Activated naive CD4-positive, alpha-beta T cell (primary cell): ENCODE measurements at places on chromosomes 6 and 20.

DNA sequence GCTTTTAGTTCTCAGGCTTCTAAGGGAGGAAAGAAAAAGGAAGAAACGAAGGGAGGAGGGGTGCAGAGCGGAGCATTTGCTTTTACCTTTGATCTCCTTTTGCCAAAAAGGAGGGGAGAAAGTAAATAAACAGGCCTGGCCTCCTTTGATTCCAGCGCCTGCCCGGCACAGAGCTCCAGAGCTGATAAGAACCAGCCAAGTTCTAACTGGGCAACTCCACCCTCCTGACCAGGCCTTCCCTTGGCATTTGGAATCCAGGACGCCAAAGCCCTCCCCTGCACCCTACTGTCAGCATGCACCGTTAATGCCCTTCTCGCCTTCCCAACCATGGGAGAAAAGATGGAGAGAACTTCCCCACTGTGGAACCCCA, 120.8 kb upstream of the PTPN1 start:
- DNase-seq, result no peak

DNA sequence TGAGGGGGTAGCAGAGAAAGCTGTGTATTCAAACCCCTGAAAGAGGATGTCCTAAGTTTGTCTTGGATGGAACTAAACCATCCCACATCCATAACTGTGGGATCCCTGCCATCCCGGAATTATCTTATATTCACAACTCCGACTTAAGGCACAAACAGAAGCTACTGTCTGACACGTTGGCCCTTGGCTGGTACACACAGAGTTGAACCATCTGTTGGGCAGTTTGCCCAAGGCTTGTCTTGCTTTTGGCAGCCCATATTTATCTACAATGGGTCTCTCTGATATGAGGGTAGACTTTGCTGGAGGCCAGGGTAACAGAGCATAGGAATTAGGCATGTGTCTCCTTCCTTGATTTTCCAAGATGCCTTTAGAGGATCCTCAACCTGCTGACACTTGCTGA, 116.6 kb upstream of the PROKR2 start:
- no peak for DNase-seq

DNA sequence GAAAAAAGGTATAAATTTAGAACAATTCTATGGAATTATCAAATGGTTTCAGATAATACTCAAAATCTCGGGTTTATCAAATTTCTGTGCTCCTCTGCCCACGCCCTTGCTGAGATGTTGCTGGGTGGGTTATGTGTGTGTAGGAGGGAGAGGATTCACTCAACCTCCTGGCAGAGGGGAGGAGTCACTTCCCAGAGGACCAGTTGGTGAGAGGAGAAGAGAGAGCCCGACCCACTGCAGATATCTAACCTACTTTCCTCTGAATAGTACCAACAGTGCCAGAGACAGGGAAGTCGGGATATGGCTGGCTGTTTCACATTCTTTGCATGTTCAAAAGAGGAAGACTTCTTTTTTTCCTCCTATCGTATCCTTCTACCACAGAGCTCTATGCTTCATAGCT, 187.1 kb upstream of the MAN1A1 start:
- DNase-seq, result no peak

GRCh38 chr6:87908978-87909811, 138.4 kb upstream of the SPACA1 start:
- DNase-seq, result no peak

GRCh38 chr20:44370639-44371218, 15.2 kb downstream of the HNF4A start:
- no peak for DNase-seq

- no peak for DNase-seq
Measured at GRCh38 chr20:31543966-31544598, 29.8 kb downstream of the HM13 start.

- DNase-seq, result no peak
Measured at GRCh38 chr6:111996144-111996865, 57.6 kb upstream of the CCN6 start.

- no peak for DNase-seq
Measured at GRCh38 chr6:30557683-30557981, 537 bp downstream of the PRR3 start.

DNA sequence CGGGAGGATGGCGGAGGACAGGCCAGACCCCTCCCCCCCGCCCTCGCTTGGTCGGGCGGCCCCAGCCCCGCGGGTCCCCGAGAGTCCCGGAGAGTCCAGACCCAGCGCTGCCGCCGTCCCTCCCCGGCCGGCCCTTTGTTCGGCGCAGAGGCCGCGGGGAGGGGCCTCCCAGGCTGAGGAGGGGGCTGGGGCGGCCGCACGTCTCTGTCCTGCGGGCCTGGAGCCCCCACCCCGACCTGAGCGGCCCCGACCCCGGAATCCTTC, 806 bp downstream of the KCNQ2 start:
- no peak for DNase-seq

GRCh38 chr6:54428431-54428830, 120.2 kb downstream of the TINAG start:
- DNase-seq, result no peak

DNA sequence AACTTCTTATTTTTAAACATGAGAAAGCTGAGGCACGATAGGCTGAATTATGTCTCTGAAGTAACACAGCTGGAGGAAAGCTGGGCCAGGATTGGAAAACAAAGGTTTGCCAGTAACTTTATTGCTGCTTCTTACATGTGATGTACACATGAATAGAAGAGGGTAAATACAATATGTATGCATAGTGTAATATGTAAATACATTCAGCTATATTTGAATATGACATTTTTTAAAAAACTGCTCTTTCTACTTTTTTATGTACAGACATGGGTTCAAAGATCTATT, 90.2 kb downstream of the ADTRP start:
- DNase-seq, result no peak

- DNase-seq, result no peak
Measured at GRCh38 chr6:54307439-54307910, 766 bp upstream of the TINAG start.

- DNase-seq, result no peak
Measured at GRCh38 chr20:11556410-11556809, 361.3 kb upstream of the BTBD3 start.

GRCh38 chr6:101413773-101414172, 20.3 kb downstream of the GRIK2 start:
- DNase-seq, result no peak

DNA sequence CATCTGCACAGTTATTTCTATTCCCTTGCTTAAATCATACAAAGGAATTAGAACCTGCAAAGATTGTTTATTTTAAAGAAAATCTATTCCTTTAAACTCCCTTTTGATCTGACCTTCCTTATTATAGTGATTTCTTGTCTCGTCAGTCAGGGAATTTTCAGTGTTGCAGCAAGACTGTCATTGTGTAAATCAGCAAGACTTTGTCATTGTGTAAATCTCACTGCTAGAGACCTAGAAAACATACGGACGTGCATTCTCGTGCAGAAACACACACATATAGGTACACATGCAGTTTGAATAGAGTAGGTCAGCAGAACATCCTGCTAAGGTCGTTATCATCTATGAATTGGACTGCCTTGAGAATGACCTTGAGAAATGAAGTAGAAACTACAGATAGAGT, 6.2 kb upstream of the SGK1 start:
- DNase-seq, result no peak

DNA sequence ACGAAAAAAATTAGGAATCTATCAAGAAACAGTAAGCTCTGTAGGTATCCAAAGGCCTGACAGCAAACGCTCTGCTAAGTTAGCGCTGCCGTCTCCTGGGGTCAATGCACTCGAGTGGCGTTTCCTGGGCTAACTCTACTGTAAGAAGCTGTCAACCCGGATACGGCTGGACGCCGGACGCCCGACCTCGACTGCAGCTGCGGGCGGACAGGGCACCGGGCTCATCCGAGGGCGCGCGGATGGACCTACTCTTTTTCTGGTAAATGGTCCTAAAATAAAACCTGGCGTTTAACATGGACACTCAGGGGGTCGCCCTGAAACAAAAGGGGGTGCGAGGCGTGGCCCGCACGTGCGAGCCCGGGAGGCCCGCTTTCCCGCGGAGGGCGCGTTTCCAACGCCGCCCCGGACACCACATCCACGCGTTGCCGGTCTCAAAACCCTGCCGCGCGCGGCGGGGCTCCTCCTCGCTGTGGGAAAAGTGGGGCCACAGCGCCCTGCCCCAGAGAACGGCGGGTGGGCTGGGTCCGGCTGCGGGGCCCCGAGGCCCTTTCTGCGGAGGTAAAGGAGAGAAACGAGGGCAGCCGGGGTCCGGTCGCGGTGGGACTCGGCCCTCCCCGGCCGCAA, 537 bp downstream of the TCP1 start:
- no peak for DNase-seq
